ENCODE measurements at places on chromosomes 7 and 10. TPM values are rescaled to one million over a fixed set of nuclear protein-coding genes. Genes with fewer than 3 reads are reported as not detected.

Gene TRPV5
- total RNA-seq: not detected

Gene NYAP1
- 1.2 TPM for total RNA-seq

Gene NUPR2
- total RNA-seq: not detected

Gene CFTR
- total RNA-seq: 0.24 TPM

Gene ASIC3
- total RNA-seq: 12.2 TPM

Gene TMEM213
- not detected for total RNA-seq

Gene GRID2IP
- not detected for total RNA-seq

Gene CACNB2
- not detected for total RNA-seq

Gene PDGFA
- total RNA-seq: 29.4 TPM

Gene CUZD1
- total RNA-seq: 1.8 TPM

Gene LFNG
- total RNA-seq: 13.2 TPM

Gene CABCOCO1
- total RNA-seq: 0.40 TPM

Gene XRCC2
- total RNA-seq: 5.7 TPM

Gene DMBT1
- 0.05 TPM for total RNA-seq

Gene TRIM74
- total RNA-seq: not detected

Gene YWHAG
- total RNA-seq: 243 TPM

Gene EVX1
- not detected for total RNA-seq

Gene FGL2
- total RNA-seq: not detected

Gene AKR1C3
- 1,414 TPM for total RNA-seq

Gene CACNA2D1
- total RNA-seq: 3.8 TPM

Gene RRP12
- 52.6 TPM for total RNA-seq

Gene C10orf67
- 0.11 TPM for total RNA-seq

Gene GRB10
- total RNA-seq: 72.2 TPM

Gene PPP1R17
- not detected for total RNA-seq

Gene MCM10
- total RNA-seq: 27.1 TPM

Gene CAMK2B
- 0.09 TPM for total RNA-seq

Gene SPDYE8
- not detected for total RNA-seq

Gene GJD4
- not detected for total RNA-seq

Measured in A549 treated with RU486 at 1 μM for 4 hours (cell line).